Chondrocyte (in vitro differentiated cells): ENCODE measurements at places on chromosomes 12 and 14. TPM values are rescaled to one million over a fixed set of nuclear protein-coding genes. Genes with fewer than 3 reads are reported as not detected.

DNA sequence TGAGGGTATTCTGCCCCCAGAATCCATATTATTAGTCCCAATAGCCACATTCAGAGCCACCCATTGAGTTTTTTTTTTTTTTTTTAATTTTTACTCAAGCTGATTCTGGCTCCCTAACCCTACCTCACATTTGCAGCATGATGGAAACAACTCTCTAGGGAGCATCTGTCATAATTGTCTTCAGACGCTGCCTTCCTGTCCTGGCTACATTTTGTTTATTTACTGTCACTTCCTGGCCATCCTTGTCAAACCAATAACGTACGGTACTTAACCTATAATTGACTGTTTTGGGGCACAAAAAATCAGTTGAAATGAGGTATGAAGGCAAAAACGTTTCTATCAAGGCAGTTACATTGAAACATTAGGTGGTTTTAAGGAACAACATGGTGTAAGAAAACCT is 2.1 kb downstream of the GLIPR1 start:
- peaks cover 65% of the 10 kb centered on the region for H3K4me1 ChIP-seq

DNA sequence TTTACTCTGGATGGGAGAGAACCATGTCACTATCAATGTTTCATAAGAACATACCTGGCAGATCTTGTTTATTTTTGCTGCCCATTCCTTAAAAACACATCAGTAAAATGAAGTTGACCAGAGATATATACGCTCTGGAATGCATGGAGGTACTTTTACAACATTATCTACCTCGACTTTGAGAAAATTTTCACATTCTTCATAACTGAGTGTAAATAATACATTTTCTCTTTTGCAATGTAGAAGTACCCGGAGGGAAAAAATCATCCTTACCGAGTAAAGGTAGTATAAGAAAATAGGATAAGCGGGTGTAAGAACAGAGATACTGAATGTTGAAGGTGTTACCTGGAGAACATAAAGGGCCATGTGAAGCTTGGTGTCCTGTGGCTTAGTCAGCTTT is 80.7 kb downstream of the TMEM116 start:
- H3K4me1 ChIP-seq, result peaks cover 9% of the 10 kb centered on the region
- no peaks in the 10 kb centered on the region for H3K27me3 ChIP-seq
- H3K36me3 ChIP-seq, result peaks cover 1% of the 10 kb centered on the region
- no peak overlapping the region for H3K4me3 ChIP-seq

DNA sequence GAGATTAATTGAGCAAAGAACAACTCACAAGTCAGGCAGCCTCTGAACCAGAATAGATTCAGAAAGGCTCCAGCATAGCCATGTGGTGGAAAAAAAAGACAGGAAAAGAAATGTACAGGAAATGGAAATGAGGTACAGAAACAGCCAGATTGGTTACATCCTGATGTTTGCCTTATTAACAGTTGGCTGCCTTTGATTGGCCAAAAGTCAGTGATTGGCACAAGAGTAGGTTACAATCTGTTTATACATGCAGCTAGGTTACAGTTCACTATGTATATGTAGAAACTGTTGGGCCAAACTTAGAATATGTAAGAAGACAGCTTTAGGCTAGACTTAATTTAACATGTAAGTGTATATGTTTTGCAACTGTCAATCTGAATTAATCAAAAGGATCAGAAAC is 118.9 kb downstream of the UNC79 start:
- H3K36me3 ChIP-seq, result no peaks in the 10 kb centered on the region
- peaks cover 14% of the 10 kb centered on the region for H3K27me3 ChIP-seq
- no peak overlapping the region for H3K4me3 ChIP-seq
- DNase-seq, result no peak
- H3K4me1 ChIP-seq, result no peaks in the 10 kb centered on the region

GRCh38 chr12:52524898-52525591 is 4.9 kb upstream of the KRT5 start:
- H3K27me3 ChIP-seq, result peaks cover 31% of the 10 kb centered on the region
- peaks cover 11% of the 10 kb centered on the region for H3K4me1 ChIP-seq
- DNase-seq, result no peak
- H3K4me3 ChIP-seq, result no peak overlapping the region
- H3K36me3 ChIP-seq, result no peaks in the 10 kb centered on the region

Gene GARIN6
- not detected in 3 replicates for total RNA-seq

Gene LRRC10
- not detected in 3 replicates for total RNA-seq

Gene TMTC1
- total RNA-seq, result 24.0 to 49.1 TPM (median 25.2 TPM) in 3 replicates
